Activated B cell treated with CpG ODN at 0.5 μM for 24 hours (primary cell): ENCODE measurements at places on chromosomes 1 and 21. TPM values are rescaled to one million over a fixed set of nuclear protein-coding genes. Genes with fewer than 3 reads are reported as not detected.

The HCRTR1 gene
- not detected in 2 replicates for total RNA-seq

The CNR2 gene
- 44.5 and 51.0 TPM in 2 replicates for total RNA-seq

- DNase-seq: no peak
These were observed 25.8 kb upstream of the LRRC8C start for GRCh38 chr1:89607156-89607555.

The SPRR5 gene
- total RNA-seq: not detected in 2 replicates

GRCh38 chr1:186569856-186570255, 108.9 kb upstream of the PDC start:
- DNase-seq: no peak

- no peak for DNase-seq
These were observed 7.7 kb downstream of the ABCG1 start for GRCh38 chr21:42226626-42227025.

DNA sequence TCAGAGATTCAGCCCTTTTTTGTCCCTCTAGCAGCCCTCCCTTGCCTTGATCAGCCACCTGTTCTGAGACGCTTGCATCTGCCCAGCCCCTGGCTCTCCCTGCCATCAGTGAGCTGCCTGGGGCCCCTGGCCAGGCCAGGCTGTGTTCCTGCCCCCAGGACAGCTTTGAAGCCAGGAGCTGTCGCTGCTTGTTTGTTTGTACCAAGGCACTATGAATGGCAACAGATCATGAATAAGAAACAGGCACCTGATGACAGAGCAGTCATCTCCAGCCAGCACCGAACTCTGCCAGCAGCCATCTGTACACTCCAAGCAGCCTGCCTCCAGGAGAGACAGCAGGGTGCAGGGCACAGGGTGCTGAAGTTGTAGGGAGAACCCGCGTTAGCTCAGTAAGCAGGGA, 8.1 kb upstream of the VWA5B1 start:
- DNase-seq: no peak

GRCh38 chr1:168261390-168261789, 19.3 kb upstream of the TBX19 start:
- no peak for DNase-seq

- DNase-seq: no peak
These were observed 18.6 kb upstream of the FMN2 start for GRCh38 chr1:240073097-240073496.
